Central memory CD8-positive, alpha-beta T cell (primary cell): ENCODE measurements at places on chromosomes 12 and 14.

- no peak for DNase-seq
These were observed 10.1 kb upstream of the JDP2 start for GRCh38 chr14:75417674-75418073.

DNA sequence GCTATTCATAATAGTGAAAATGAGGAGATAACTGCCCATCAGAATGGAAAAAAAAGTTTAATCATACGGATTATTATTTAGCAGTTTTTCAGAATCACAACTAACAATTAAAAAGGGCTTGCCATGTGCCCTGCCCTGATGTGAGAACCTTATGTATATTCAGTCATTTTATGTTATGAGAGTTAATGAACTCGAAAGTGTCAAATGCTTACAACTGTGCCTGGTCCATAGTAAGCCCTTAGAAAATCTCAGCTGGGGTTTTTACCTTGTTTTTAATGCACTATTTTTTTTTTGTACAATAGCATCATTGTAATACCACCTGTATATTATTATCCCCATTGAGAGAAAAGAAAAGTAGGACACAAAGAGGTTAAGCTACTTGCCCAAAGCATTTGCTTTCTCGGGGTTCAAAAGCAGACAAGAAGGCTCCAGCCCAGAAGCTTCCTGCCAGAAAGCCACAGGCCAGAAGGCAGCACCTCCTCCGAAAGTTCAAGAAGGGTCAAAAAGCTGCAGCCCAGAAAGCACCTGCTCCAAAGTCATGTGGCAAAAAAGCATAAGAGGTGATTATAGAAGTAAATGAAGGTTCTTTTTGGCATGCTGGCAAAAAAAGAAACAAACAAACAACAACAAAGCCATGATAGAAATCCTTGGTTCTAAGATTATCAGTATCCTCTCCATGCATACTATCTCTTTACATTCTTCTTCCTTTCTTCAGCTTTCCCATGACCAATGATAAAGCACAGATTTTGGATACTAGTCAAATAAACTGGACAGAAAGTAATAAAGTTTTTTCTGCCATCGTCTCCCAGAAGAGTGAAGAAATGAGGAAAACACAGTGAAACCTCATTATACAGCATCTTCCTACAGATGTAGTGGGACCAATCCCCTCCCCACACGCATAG, 59.1 kb upstream of the NAP1L1 start:
- DNase-seq, result no peak

DNA sequence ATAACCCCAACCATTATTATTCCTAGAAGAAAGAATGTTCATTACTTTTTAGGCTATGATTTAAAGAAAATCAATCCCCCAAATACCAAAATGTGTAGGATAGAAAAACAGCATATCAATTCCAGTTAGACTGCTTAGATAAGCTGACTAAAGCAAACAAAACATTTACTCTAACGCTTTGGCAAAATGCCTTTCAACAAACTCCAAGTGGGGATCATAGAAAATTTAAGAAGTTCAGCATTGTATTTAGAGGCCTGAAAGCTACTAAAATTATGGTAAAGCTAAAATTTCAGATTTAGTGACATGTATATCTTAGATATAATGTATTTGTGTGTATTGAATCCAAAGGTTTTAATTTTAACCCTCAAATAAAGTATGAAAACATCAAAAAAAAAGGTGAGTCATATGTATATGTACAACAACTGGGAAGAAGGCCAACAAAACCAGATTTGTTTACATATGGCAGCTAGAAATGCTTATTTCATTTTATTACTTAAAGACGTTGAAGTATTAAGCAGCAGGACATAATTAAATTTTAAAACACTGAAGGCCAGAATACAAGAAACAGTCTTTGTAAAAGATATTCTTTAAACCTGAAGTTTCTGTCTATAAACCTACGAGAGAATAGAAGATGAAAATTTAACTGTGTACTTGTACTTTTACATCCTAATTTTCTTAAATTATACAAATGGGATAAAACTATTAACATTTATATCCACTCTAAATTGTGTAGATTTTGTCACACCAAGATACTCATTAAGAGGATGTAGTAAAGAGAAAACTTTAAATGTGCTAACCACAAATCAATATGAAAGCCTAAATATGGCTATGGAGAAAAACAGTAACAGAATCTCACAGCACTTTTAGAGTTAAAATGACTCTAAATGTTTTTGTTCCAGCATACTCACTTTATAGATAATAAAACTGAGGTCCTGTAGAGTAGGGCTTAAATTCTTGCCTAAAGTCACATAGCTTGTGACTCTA, 71.4 kb downstream of the SLC41A2 start:
- DNase-seq, result no peak

DNA sequence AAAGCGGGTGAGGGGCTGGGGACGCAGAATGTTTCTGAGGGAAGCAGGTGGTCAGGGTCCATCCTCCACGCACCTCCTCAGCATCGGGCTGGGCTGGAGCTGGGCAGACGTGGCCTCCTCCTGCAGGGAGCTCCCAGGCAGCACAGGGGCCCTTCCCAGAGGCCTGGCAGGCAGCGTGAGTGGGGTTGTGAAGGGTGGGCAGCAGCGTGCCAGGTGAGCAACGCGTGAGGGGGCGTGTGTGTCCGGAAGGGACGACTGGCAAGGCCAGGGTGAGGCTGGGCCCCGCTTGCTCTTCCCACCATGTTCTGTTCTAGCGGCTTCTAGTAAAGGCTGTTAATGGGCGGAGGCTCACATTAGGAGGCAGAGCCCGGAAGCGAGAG, 17.1 kb downstream of the ANKRD9 start:
- no peak for DNase-seq

GRCh38 chr14:65213316-65213715, 111.0 kb upstream of the MAX start:
- no peak for DNase-seq

GRCh38 chr12:96710127-96710745, 196.8 kb upstream of the NEDD1 start:
- DNase-seq, result no peak

DNA sequence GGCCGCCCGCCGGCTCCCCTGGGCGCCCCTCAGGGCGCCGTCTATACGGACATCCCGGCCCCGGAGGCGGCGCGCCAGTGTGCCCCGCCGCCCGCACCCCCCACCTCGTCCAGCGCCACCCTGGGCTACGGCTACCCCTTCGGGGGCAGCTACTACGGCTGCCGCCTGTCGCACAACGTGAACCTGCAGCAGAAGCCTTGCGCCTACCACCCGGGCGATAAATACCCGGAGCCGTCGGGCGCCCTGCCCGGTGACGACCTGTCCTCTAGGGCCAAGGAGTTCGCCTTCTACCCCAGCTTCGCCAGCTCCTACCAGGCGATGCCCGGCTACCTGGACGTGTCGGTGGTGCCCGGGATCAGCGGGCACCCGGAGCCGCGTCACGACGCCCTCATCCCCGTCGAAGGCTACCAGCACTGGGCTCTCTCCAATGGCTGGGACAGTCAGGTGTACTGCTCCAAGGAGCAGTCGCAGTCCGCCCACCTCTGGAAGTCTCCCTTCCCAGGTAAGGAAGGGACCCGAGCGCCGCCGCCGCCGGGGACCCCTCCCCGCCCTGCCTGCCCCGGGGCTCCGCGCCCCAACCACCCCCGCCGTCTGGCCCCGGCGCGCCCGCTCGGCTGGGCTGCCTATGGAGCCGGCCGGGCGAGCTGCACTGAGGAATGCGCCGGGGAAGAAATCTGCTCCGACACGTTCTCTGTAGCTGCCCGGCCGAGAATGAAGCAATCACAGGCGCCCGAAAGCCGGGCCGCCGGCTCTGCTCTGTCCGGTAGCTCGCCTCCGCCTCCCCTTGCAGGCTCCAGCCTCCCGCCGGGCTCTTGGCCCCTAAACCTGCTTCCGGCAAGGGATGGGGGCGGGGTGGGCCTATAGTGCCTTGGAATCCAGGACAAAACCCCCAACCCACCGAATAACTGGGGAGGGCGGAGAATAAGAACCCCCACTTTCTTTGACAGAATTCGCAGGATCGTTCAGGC, 794 bp downstream of the HOXC13 start:
- no peak for DNase-seq

DNA sequence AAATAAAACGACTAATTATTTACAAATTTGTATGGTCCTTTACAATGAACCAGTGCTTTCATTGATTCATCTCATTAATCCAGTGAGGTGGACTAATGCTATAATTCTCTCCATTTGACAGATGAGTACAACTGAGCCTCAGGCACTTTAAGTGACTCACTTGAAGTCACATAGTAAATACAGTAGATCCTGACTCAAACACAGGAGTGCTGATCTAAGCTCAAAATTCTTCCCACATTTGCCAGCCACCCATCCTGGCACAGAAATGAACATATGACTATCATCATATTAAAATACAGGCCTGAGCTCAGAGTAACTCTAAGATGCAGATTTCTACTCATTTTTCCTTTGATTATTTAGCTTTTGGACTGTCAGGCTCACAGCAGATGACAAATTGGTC, 30.6 kb downstream of the SLC16A7 start:
- no peak for DNase-seq

GRCh38 chr12:18753481-18754123, 15.7 kb downstream of the CAPZA3 start:
- DNase-seq, result no peak

DNA sequence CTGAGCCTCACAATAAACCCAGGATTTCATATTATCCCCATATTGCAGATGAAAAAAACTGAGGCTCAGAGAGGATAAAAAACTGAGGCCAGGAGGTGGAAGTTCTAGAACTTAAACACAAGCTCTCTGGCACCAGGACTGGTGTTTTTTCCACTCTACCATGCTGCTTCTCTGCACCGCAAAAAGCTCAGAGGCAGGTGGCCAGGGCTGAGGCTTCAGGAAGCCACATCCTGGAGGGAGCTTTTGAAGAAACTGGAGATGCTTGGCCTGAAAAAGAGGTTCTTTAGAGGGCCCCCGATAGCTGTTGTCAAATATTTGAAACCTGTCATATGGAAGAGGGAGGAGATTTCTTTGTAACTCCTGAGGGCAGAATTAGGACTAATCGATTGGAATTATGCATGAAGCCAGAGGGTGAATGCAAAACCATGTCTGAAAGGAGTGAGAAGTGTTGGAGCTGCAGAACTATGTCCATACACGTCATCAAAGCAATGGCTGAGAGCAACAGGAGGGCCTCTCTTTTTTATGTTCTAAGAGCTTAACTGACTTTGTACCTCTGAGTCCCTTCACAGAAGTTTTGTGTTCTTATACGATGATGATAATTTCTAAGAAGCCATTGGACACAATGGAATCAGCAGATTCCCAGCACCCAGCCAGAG, 448.6 kb downstream of the FUT8 start:
- DNase-seq, result no peak

DNA sequence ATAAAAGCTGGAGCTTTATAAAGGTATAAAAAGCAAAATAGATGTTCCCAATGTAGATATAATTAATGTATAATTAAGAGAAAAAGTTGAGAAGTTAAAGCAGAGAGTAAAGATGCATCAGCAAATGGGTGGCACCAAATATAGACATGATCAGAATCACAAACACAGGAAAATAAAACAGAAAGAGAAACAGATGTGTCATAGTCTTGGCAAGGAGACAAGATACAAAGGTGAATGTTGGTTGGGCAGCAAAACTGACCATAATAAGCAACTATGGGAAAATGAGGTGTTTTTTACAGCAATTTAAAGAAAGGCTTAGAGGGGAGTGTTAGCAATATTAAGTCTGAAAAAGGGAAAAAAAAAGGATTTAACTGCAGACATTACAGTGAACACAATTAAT, 135.4 kb upstream of the CLEC14A start:
- no peak for DNase-seq

DNA sequence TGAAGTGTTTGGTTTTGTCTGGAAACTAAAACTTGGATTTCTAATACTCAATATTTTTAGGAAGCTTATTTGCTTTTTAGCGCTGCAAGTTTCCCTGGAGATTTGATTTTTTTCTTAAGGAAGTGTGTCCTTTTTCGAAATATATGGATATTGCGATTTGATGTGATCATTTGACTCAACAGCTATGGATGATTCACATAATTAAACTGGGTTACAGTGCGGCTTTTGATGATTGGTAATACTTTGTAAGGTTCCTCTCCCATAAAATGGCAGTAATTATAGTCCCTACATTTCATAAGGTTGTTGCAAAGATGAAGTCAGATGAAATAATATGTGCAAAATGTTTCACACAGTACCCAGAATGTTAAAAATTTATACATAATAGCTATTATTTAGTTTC, 13.1 kb downstream of the LDHB start:
- no peak for DNase-seq

DNA sequence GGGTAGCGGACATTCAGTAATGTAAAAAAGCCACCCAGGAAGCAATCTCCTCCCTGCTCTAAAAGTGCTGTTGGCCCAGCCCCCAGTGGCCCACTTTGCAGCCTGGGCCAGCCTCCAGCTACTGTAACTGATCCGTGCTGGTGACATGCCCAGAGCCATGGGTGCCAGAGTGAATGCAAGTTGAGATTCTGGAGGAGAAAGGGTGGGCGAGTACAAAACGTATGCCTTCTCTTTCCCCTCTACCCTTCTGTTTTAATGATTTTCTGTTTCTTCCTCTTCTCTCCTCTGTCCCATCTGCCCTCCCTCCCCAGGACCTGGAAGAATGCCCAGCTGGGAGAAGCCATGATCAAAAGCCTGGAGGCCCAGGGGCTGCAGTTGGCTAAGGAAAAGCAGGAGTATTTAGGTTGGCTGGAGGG, 16.9 kb downstream of the PLEKHD1 start:
- DNase-seq, result no peak

DNA sequence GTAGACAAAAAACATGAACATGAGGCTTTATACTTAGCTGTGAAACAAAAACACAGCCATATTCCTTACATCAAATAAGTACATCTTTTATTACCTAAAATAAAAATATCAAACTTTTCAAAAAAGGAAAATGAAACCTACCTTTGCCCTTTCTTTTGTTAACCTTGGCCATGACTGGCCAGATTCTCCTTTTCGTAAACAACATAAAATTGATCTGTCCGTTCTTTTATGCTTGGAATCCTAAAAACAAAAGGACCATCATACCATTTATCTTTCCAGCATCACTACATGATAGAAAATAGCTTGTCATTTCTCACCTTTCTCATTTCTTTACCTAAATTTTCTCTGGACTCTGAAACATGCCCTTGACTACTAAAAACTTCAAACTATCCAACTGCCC, 16.5 kb downstream of the PTGES3 start:
- DNase-seq, result no peak
